EH (cell line): ENCODE measurements at places on chromosomes 5 and 9.

DNA sequence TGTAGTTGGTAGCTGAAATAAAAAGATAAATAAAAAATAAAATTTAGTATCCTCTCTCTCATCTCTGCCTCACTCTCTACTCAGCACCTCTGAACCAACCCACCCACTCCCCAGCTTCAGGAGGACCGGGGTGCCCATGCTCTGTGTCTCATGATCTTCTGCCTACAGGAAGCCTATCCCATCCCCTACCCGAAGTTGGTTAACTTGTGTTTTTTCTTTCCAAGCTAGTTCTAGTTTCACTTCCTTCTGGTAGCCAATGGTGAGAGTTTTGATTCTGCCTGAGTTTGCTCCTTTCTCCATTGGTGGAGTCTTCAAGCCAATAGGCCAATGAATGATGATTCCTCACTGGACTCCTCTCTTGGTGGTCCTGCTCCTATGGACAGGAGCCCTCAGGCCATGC is 32.1 kb downstream of the SNX24 start:
- no peak for DNase-seq

DNA sequence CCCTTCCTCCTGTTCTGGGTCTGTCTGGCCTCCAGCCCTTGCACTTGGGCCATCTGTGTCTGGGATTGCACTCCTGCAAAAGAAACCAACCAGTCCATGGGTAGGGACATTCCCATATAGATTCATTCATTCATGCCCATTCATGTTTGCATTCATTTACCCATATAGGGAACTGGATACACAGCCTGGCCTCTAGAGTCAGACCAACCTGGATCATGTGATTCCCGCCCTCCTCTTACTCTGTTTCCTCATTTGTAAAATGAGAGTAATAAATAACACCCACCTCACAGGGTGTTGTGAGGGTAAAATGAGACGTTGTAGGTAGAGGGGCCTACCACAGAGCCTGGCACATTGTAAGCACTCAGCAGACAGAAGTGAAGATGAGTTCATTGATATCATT is 8.5 kb downstream of the PCDH12 start:
- DNase-seq: no peak

- no peak for DNase-seq
Observed at GRCh38 chr9:95764533-95765319, 110.8 kb upstream of the ERCC6L2 start.

GRCh38 chr5:135829681-135830383 is 4.6 kb upstream of the SLC25A48 start:
- DNase-seq: peak; percentile 59

GRCh38 chr9:36835271-36835996 is 198.6 kb downstream of the PAX5 start:
- DNase-seq: no peak

- no peak for DNase-seq
Observed at GRCh38 chr5:52710310-52710971, 77.3 kb upstream of the ITGA1 start.

DNA sequence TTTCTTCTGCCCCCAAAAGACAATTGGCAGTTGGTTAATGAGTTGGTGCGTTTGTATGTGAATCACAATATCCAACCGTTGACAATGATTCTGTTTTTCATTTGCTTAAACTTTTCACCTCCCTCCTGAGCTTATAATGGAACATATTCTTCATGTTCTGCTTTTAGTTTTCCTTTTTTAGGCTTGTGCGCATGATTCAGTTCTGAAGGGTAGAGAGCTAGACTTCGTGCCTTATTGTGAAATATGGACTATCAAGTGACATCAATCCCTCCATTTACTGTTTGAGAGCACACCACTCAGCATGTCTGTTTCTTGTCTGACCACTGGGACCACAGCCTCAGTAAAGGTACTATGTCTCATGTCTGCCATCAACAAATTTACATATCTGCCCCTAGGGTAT is 30.5 kb upstream of the LPAR1 start:
- DNase-seq: peak; percentile 42

DNA sequence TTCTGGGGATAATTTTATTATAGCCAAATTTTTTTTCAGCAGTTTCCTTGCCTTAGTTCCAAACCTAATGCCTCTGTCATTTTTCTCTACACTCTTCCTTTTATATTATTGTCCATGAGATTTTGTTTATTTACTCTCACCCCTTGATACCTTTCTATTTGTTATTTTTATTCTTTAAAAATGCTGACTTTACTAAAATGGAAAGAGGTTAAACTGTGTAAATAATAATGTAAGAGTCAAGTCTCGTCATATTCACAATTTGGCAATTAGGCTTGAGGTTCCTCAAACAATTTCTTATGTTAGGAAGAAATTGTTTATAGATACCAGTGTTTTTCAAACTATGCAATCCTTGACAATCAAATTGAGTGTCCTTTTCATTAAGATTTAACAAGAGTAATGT is 428.6 kb upstream of the CDH9 start:
- DNase-seq: no peak

DNA sequence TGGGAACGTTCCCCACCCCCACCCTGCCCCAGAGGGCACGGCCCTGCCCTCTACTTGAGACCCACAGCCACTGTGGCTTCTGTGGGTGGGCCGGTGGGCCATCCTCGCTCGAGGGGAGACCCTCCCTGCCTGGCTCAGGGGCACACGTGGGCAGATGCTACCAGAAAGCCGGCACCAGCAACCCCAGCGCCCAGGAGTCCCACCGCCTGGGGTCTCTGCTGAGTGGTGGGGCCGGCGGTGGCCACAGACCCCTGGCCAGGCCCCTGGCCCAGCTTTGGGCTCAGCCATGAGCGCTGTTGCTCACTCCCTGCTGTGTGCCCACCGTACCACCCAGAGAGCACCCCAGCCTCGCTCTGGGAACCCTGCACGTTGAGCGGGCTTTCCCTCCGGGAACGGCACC is 16.5 kb upstream of the NRARP start:
- no peak for DNase-seq

GRCh38 chr9:96871176-96871575 is 16.9 kb upstream of the ZNF782 start:
- no peak for DNase-seq

- no peak for DNase-seq
Observed at GRCh38 chr5:66344544-66344943, 200.4 kb downstream of the SREK1 start.

- peak; percentile 49 for DNase-seq
Observed at GRCh38 chr9:36132086-36132485, 4.4 kb upstream of the GLIPR2 start.

DNA sequence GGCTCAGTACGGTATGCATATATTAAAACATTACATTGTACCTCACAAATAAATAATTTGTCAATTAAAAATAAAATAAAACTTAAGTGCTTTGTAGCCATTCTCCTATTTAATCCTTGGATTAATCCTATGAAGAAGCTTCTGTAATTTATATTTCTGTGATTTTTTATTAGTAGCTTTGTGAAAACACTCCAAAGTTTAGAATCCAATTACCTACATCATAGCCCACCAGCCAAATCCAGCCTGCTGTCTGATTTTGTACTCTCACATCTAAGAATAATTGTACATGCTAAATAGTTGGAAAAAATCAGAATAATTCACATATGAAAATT is 10.4 kb downstream of the MED7 start:
- no peak for DNase-seq

- peak; percentile 29 for DNase-seq
Observed at GRCh38 chr9:4686112-4686511, 6.7 kb downstream of the CDC37L1 start.

DNA sequence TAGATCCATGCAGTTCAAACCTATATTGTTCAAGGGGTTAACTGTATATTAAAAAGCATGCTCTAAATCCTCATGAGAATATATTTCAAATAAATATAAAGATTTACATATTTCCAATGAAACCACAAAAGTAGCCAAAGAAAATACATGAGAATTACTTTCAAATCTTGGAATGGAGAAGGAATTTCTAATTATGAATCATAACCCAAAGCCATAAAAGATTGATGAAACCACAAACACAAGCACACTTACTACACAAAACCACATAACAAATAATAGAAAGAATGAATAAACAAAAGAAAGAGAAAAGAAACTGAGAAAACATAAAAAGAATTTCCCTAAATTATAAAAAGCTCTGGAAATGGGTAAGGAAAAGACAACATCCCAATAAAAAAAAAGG is 16.0 kb downstream of the ERP44 start:
- DNase-seq: peak; percentile 54

GRCh38 chr5:66134407-66134861 is 9.7 kb upstream of the SREK1 start:
- DNase-seq: peak; percentile 29

GRCh38 chr5:34749431-34749873 is 89.5 kb upstream of the TTC23L start:
- peak; percentile 73 for DNase-seq

- peak; percentile 23 for DNase-seq
Observed at GRCh38 chr9:4538621-4539020, 48.4 kb downstream of the SLC1A1 start.

DNA sequence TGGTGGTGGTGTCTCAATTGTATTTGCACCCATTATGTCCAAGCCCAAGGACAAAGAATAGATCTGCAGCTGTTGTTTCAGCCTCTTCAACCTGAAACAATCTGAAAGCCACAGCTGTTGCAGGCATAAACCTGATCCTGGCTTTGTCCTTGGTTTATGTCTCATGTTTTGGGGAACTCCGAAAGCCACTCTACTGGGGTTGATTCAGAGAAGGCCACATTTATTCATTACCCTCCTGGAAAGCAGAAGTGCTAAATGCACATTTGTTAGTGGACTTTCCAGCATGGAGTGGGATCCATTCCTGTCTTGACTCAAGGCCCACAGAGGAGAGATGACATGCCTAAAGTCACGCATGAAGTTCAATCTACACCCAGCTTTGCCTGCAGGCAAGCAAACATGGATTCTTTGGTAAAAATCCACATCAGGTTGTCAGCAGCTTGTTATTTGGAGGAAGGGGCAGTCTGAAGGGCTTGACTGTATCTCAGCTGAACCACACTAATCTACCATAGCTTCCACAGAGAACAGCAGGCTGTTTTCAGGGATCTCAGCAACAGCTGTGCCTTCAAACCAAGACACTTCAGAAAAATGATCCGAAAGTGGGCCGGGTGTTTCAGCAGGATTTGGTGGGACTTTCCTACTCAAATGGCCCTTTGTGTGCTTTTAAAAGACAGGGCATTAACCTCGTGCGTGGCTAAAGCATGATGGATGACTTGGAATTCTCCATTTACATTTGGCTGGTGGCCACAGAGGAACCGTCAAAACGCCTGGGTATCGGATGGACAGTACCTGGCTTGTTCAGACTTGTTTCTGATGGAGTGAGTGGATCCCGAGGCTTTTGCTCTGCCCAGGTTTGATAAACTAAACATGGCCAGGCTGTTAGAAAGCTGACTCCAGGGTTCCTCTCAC is 36.2 kb upstream of the ADAM19 start:
- no peak for DNase-seq
